A172 (cell line): ENCODE measurements at places on chromosomes 6 and 20. TPM values are rescaled to one million over a fixed set of nuclear protein-coding genes. Genes with fewer than 3 reads are reported as not detected.

Gene TRAM2
- total RNA-seq, result 91.1 and 104 TPM in 2 replicates

Gene FAM217A
- not detected in 2 replicates for total RNA-seq

Gene PHACTR1
- 0.55 and 1.6 TPM in 2 replicates for total RNA-seq

Gene FAM83C
- 0.24 TPM in 1 of 2 replicates, not detected in the other for total RNA-seq

Gene CST1
- not detected in 2 replicates for total RNA-seq

Gene GNRH2
- not detected in 2 replicates for total RNA-seq

DNA sequence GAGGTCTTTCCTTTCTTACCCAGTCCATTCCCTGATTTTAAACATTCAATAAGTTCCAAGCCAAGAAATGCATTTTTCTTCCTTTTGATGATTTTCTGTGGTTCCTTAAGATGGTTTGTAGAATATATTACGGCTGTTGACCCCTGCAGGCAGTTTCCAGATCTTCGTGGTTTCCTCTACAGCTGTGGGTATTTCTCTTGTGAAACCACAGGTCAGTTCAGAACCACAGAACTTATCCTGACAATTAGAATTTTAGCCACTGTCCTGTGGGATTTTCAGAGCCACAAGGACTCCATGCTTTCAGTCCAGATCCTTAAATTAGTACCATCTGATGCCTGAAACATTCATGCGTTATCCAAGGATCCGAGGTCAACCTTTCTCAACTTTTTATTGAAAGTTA, 29.7 kb upstream of the EXOC2 start:
- no peak for DNase-seq

- DNase-seq, result no peak
These were observed 10.4 kb downstream of the TGM6 start for GRCh38 chr20:2390951-2391675.

- DNase-seq, result peak; percentile 66
These were observed 105.0 kb downstream of the FIG4 start for GRCh38 chr6:109795994-109796555.

DNA sequence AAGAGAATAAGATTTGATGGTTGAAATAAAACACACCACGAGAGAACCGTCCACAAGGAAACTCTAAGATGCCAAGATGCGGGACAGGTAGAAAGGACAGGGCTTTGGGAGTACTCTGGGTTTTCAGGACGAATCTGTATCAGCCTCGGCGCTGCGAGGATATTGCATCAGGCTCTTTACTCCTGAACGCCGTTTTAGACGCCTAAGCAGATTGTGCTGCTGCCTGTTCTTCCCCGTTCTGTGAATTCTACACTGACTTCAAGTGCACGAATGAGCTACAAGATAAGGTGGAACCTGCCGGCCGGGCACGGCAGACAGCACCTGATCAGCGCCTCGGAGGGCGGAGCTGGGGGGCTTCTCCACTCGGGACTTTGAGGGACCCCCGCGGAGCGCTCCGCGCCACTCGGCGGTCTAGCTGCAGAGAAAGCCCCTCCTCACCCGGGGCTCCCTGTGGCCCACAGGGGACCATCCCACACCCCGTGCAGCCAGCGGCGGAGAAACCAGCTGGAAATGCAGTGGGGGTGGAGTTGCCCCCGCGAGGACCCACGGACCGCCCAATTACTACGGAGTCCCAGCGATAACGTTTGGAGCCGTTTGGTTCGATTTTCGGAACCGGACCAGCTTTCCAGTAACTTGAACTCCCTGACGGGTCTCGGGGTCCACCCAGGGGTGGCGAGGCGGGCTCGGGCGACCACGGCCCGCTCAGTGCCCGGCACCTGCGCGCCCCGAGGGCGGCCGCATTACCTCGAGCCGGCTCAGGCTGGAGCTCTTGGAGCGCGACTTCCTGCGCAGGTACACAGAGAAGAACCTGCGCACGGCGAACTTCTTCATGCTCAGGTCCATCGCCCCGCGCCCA, 646 bp downstream of the RPS6KA2 start:
- no peak for DNase-seq

- DNase-seq, result peak; percentile 3
These were observed 5.9 kb downstream of the NHSL1 start for GRCh38 chr6:138493413-138493812.

GRCh38 chr6:134822920-134823709, 126.8 kb downstream of the ALDH8A1 start:
- peak; percentile 86 for DNase-seq

DNA sequence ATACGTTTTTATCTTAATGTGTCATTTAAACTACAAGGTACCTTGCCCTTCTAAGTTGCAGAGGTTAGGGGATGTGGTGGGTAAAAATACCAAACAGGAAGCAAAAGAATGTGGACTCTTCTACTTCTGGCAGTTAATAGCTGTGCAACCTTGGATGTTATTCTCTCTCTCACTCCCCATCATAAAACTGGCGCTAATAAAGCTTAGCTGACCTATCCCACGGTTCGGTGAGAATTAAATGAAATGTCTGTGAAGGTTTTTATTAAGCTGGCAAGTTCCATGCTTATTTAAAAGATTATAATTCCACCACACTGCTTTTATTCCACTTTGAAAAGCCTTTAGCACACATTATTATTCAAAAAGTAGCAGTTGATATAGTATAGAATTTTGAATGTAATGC, 127.8 kb upstream of the SLC22A23 start:
- no peak for DNase-seq

- DNase-seq, result no peak
These were observed 327.1 kb downstream of the ARHGAP18 start for GRCh38 chr6:129382916-129383315.

DNA sequence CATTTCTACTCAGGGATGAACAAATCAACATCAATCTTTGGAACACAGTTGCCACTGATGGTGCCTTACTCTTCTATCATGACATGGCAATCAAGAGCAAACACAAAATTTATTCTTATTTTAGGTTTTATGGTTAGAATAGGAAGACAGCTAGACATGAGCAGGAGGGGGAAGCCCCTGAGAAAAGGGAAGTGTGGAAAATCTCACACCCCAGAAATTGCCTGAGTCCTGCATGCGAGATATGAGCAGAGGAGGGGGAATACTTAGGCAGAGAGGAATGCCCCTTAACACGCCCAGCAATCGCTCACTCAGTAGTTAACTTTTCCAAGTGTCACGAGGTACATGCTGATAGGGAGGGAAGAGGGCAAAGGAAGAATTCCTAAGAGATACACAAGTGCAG, 79.3 kb downstream of the PLG start:
- no peak for DNase-seq

DNA sequence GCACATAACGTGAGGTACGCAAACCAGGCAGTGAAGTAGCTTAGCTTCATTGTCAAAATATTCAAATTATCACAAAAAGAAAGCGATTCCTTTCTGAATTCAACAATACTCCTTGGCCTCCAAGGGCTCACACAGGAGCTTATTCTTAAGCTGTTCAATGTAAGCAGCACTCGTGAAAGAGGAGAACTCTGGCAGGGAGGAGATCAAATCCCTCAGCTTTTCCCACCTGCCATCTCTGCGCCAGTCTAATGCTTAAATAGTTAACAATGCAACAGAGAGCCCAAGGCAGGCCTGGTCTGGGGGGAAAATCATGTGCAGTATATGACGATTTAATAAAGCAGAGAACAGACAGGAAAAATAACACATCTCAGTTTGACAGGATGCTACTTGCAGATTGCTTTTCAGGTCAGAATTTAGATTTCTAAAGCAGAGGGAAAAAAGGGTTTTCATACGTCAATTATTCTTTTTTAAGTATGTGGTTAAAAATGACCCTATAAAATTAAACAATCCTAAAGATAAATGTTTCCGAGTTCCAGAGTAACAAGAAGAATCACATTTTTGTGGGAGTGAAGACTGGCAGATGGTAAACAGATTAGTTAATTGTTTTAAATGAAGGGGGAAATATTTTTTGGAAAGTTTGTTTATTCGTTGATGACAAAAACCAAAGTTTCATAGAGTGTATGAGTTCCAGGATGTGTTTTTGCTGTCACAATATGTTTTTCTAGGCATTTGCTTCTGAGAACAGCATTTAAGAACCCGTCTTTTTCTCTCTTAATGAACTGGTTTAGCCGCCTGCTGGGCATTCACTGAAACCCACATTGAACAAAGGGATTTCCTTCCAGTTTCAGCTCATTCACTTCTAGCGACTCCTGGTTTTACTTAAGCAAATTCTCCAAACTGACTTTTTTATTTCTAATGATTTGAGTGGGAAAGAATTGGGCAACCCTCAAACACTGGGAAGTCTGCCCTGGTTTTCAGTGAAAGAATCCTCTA, 45.9 kb downstream of the PLAGL1 start:
- peak; percentile 22 for DNase-seq

GRCh38 chr6:42378125-42378524, 73.6 kb downstream of the TRERF1 start:
- no peak for DNase-seq

DNA sequence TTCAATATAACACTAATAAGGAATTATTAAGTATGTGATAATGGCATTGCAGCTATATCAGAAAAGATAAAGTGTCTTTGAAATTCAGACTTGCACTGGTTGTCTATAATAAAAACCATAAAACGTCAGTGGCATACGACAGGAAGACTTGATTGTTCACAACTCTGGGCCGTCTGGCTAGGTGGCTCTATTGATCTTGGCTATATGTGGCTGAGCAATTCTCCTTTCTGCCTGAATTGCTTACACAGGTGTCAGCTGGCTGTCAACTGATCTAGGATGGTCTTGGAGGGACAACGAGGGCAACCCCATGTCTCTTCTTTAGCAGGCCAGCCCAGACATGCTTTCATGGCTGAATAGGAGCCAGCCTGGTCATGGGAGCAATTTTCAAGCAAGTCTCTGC, 359.1 kb downstream of the QKI start:
- no peak for DNase-seq

- DNase-seq, result no peak
These were observed 1.9 kb upstream of the PTPN1 start for GRCh38 chr20:50508171-50508755.

DNA sequence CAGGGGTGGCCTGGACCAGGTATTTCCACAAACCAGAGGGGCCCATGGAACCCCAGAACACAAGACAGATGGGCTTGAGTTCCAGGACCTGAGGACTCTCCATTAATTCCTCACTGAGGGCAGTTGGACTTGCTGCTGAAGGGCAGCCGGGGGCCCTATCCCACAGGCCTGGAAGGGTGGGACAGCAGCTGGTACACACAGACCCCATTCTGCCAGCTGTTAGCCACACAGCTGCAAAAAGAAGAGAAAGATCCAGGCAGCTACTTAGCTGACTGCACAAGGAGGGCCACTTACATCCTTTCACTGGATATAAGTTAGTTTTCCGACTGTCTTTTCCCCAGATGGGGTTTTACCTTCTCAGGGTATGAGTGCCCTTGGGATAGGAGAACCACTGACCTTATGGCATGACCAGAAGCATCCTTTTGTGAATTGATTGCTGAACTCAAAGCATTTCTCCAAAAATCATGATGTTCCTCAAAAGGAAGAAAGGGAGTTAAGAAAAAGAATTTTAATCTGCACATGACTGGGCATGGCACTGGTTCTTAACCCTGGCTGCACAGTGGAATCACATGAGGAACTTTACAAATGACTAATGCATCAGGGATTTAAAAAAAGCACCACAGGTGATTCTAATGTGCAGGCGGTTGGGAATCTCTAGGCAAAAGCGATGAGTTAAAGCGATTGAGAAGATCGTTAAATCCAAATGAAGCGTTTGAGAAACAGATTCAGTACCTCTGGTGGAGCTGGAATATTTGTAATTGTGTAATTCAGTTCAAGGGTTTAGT, 199.4 kb downstream of the TFAP2A start:
- DNase-seq, result peak; percentile 28

- no peak for DNase-seq
These were observed 538 bp upstream of the ENPP1 start for GRCh38 chr6:131807321-131807643.

GRCh38 chr6:14159090-14159489, 41.5 kb downstream of the CD83 start:
- no peak for DNase-seq

- DNase-seq, result no peak
These were observed 96.1 kb upstream of the MAN1A1 start for GRCh38 chr6:119445666-119446065.

DNA sequence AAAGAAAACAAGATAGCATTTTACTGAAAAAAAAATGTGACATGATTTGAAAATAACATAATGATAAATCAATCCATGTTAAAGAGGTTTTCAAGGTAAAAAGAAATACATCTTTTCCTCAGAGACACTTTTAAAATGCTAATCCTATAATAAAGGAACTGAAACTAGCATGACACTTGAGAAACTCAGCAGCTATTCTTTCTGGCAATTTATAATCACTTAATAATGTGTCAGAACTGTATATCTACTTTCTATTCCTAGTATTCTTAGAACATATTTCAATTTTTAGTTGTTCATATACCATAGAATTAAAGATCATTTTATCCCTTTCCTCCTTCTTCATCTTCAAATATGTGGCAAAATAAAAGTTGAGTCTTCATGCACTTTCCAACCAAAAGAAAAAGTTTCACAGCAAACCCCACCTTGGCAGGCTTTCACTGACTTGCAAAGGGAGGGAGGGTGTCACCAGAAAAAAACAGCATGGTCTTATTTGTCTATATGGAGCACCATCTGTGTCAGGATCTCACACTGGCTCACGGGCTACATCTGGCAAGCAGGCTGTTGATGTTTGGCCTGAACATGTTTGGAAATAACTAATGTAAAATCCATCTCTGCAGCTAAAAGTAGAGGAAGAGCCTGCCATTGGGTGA, 48.5 kb downstream of the FHL5 start:
- DNase-seq, result no peak
